ENCODE measurements at places on chromosomes 12 and 14. TPM values are rescaled to one million over a fixed set of nuclear protein-coding genes. Genes with fewer than 3 reads are reported as not detected.
A peak's percentile ranks its signal among the peaks of the same experiment; 100 is the strongest.

PPFIA2 gene
- total RNA-seq: not detected

RIMBP2 gene
- not detected for total RNA-seq

SMIM41 gene
- 0.13 TPM for total RNA-seq

NAV3 gene
- total RNA-seq: 1.6 TPM

RNFT2 gene
- total RNA-seq: 0.26 TPM

FAM90A1 gene
- total RNA-seq: not detected

PTPRO gene
- under 0.01 TPM for total RNA-seq

DNA sequence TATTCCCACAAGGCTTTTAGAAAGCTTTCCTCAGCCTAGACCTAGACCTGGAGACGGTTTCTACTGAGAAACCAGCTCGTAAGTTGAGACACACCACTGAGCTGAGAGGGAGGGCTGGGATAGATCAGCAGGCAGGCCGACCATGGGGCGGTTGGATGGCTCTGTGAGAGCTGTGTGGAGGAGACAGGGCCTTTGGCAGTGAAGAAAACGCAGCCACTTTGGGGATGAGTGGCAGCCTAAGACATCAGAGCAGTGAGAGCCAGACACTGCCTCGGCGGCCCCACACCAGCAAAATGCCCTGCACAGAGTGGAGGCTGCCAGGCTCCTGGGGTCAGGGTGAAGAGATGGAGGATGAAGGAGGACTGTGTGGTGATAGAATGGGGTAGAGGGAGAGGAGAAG, 46.0 kb downstream of the CACNA2D4 start:
- DNase-seq: no peak

GRCh38 chr14:54671537-54671936, 104.6 kb downstream of the SAMD4A start:
- DNase-seq: no peak

- peak; percentile 55 for DNase-seq
Measured at GRCh38 chr12:5163661-5164060, 120.0 kb downstream of the KCNA5 start.

- DNase-seq: no peak
Measured at GRCh38 chr12:109308534-109309380, at the start of gene FOXN4. Gene FOXN4 (minus strand): TSS chr12:109309284. CDS start chr12:109308321, 963 bp downstream.

- DNase-seq: peak; percentile 39
Measured at GRCh38 chr12:66664076-66664475, 14.8 kb downstream of the GRIP1 start.

DNA sequence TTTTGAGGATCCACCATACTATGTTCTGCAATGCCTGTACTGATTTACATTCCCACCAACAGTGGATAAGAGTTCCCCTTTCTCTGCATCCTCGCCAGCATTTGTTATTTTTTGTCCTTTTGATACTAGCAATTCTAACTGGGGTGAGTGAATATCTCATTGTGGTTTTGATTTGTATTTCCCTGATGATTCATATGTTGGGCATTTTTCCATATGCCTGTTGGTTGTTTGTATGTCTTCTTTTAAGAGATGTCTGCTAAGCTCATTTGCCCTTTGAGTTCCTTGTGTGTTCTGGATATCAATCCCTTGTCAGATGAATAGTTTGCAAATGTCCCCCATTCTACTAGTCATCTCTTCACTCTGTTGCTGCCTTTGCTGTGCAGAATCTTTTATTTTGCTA, 49.0 kb upstream of the MSRB3 start:
- peak; percentile 80 for DNase-seq

GRCh38 chr14:24226473-24226872, 5.7 kb downstream of the NEDD8 start:
- no peak for DNase-seq

DNA sequence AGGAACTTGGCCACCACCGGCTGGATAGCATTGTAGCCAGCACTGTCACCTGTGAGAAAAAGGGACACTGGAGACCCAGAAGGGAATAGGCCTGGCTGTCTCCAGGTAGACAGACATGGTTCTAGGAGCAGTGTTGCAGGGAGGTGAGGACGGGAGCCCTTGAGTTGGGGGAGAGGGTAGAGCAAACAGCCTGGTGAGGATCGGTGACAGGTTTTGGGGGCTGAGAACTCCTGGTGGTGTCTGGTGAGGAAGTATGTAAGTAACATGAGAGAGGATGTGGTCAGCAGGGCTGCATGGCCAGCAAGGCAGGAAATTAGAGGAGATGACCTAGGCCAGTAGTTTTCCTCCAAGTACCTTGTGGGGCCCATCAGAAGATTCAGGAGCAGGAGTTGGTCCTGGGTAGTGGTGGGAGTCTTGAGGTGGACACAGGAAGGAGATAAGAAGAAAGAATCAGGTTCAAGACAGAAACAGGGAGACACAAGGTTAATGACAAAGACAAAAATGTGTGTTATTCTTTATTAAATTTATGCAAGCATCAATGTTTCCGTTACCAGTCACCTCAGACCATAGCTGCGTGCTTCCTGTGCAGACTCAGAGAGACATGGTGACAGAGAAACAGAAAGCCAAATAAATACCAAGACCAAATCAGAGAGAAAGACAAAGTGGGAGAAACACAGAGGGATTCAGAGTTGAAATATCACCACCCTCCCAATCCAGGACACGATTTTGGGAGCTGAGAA, at the start of gene ARHGAP9:
ARHGAP9 (minus strand) TSS at position 491 of the 740 bp plus-strand sequence; CDS start at position 31, 460 bp downstream.
- no peak for DNase-seq

- no peak for DNase-seq
Measured at GRCh38 chr14:59262717-59263454, 74.4 kb downstream of the DAAM1 start.

- DNase-seq: no peak
Measured at GRCh38 chr14:104582662-104583061, 3.1 kb downstream of the C14orf180 start.

DNA sequence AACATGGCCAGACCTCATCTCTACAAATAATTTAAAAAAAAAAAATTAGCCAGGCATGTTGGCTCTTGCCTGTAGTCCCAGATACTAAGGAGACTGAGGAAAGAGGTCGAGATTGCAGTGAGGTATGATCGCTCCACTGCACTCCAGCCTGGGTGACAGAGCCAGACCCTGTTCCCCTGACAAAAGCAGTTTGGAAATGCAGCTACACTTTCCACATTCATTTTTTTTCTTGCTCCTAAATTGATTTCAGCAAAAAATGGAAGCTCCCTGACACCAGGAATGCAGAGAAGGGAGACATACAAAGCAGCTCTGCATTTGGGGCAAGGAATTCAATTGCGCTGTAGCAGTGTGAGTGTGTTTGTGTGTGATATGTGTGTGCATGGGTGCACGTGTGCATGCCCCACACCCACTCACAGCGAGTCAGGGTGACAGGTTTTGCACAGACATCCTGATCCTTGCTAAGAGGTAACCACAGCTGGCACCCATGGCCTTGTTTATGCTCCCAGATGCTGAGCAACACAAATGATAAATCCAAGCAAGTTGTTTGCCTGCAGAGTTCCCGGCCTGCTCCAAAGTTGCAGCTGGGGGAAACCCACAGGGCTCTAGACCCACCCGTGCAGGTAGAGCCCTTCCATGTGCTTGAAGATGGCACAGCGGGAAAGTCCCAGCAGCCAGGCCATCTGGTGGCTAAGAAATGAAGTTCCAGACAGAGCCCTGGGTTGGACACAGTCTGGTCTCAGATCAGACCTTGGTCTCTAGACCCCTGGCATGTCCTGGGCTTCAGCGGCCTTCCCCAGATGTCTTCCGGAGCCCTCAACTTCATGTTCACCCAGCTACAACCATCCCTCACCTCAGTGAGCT, 25.9 kb upstream of the BDKRB2 start:
- peak; percentile 41 for DNase-seq

Data from bronchial epithelial cell (primary cell).